ENCODE measurements at places on chromosomes 4 and X.

GRCh38 chrX:19256986-19257385, 86.7 kb upstream of the PDHA1 start:
- no peak for DNase-seq

DNA sequence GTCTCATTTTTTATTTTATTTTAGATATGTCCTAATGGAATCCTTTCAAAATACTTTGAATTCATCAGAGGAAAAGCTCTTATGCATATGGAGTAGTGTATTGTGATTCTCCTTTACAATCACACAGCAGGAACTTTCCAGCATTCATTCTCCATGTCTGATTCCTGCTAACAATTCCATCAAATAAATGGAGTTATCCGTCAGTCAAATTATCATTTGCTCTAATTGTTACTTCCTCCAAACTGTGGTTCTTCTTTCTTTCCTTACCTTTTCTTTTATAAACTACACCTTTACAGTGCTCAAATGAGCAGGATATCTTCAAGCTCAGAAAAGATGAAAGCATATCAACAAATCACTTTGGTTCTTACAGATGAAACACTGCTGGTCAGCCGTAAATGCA, 80.4 kb downstream of the EPHA5 start:
- DNase-seq = no peak

DNA sequence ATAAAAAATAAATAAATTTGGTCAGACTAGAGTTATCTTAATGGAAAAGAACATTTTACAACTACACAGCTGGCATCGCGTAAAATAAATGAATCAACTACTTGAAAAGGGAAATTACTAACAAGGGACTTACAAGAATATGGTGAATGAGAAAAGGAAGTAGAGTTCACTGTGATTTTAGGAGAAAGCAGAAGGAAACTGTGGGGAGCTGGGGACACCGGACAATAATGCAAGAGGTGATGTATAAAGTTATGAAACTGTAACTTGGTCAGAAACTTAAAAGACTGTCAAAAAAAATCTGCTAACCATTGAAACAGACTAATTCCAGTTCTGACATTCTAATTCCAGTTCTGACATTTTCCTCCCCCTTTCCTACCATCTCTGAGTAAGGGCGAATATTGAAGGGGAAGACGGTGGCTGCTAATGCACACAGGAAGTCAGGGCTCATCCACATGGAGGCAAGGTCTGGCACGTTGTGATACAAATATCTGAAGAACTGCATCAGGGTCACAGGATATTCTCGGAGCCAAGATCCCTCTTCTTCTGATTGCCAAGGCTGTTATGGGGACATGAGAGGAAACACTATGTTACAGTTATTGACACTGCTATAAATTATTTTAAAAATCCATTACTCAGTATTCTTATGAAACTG, 170.5 kb downstream of the CDS1 start:
- no peak for DNase-seq

GRCh38 chrX:9846631-9847030, 60.4 kb downstream of the SHROOM2 start:
- DNase-seq = no peak

GRCh38 chrX:37468124-37468739, 103.2 kb upstream of the LANCL3 start:
- no peak for DNase-seq

DNA sequence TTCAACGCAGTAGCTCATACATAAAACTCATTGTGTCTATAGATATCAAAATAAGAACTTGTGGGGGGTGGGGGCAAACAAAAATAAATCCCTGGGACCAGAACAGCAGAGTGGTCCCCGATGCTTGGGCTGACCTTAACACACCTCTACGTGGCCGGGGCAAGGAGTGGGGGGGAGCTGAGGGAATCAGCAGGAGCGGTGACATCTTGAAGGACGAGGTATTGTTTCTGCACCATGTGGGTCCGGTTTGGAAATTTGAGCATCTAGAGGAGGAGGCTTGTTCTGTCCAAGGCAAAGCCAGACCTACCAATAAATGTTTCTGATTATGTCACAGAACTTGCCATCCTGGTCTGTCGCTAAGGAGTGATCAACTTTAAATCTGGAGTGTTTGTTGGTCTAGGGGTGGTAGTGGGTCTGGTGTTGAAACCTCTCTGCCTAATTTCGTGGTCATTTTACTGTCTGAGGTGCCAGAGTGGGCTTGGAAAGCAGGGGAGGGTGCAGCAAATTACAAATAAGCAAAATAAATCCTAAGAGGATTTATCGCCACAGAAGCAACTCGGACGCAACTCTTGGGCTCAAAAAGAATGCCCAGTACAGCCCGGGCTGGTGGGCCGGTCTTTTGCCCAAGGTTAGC, 774 bp upstream of the RAPGEF2 start:
- no peak for DNase-seq

DNA sequence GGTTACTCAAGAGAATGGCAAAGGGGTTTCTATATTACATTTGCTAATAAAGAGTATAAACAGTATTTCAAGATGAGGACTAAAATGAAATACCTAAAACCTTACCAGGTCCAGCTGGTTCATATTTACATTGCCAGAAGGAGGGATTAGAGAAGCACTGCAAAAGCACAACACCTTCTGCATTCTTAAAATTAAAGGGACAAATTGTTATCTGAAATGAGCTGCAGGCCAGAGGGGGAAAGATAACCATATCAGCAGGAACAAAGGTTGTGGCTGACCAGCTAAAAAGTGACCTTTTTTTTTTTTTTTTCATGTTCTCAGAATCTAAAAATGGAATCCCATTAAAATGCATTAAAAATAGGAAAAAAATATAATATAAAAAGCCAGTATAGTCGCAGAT, 39.7 kb downstream of the AFF2 start:
- no peak for DNase-seq

DNA sequence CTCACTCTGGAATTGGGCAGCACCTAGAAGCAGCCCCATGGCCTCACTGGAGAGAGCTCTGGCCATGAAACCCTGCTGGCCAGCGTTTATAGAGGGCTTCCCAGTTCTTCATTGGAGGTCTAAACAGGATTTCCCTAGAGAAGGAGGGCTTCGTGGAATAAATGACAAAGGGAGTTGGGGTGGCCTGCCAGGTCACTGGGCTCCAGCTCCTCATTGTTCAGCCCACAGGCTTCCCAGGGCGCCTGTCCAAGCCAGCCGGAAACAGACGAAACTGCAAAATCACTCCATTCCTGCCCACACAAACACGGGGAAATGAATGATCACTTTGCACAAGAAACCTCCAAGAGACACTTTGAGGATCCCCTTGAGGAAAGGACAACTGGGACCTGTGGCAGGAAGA, 189.7 kb downstream of the TSPAN5 start:
- DNase-seq = no peak

DNA sequence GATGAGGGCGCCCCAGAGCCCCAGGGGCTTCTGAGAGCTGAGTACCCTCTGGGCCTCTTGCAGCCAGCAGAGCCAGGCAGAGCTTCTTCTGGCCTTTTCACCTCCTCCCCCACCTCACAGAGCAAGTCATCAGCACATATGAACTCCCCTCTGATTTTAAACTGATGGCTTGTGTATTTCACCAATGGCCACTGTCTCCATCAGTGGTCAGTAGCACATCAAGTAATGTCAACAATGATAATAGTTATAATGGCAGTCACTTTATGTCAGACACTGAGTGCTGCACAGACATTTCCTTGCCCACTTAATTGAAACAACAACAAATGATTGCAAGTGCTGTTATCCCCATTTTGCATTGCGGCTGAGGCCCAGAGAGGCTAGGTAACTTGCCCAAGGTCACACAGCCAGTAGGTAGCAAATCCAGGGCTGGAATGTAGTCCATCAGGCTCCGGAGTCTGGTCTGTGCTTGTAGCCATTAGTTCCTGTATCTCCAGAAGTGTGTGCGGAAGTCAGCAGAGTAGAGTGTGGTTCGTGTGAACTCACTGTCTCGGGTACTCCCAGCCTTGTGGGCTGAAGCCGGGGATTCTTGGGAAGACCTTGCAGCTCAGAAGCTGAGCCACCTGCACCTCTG, 3.0 kb downstream of the ATP2B3 start:
- DNase-seq = no peak

Measured in sigmoid colon (tissue), 7 donors.